ENCODE measurements at places on chromosomes 11 and 22.

GRCh38 chr11:20599221-20600019, at the start of gene SLC6A5:
Gene SLC6A5, plus strand, starts transcription at chr11:20599608. Its CDS starts 65 bp downstream, at chr11:20599673.
- DNase-seq = peak; percentile 92

- peak; percentile 76 for DNase-seq
These were observed 187.3 kb upstream of the SYT13 start for GRCh38 chr11:45473341-45473895.

- no peak for DNase-seq
These were observed 9.8 kb upstream of the POU2AF1 start for GRCh38 chr11:111388842-111389241.

DNA sequence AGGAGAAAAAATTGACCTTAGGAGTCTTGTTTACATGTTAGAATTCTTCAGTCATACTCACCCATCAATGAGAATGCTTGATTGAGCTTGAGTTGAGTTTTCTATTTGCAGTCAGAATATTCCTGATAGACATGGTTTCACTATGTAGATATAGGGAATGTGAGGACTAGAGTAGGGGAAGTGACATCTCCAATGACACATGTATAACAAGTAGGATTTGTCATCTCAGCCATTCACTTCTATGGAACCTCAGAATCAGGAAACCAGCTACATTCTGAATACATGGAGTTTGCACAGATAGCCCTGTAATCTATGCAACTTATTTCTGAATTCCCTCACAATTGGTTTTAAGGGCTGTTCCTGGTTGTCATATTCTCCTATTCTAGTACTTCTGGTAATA, 20.1 kb upstream of the OR9Q1 start:
- no peak for DNase-seq

GRCh38 chr11:251550-251949, 14.8 kb downstream of the PSMD13 start:
- DNase-seq = no peak

GRCh38 chr11:105315287-105315686, 175.7 kb upstream of the CARD18 start:
- DNase-seq = peak; percentile 45

DNA sequence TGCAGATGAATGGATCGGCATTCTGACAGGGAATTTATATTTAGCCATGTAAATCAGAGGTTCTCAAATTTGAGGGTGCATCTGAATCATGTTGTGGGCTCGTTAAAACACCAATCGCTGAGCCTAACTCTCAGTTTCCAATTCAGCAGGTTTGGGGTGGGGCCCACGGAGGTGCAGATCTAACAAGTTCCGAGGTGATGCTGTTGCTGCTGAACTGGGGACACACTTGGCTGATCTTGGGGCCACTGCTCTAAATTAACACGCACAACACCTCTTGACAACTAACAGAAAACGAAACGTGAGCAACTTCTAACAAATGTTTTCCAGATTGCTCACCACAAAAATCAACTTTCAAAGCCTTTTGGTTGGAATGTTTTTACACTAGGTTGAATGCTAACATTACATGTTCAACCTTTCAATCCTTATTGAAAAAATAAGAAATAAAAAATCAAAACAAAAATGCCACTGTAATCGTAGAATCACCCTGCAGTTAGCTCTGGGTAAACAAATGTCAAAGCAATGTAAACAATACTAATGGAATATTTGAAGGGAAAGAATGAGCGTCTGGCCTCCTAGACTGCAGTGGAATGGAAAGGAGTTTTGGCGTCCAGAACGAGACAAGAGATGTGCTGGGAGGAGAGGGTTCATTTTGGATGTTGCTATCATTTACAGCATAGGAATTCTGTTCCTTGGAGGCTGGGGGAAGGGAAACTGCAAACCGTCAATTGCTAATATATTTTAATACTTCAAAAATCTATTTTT, 68.3 kb upstream of the SLC6A5 start:
- no peak for DNase-seq

- no peak for DNase-seq
These were observed 20.6 kb upstream of the DDI1 start for GRCh38 chr11:104015649-104016415.

DNA sequence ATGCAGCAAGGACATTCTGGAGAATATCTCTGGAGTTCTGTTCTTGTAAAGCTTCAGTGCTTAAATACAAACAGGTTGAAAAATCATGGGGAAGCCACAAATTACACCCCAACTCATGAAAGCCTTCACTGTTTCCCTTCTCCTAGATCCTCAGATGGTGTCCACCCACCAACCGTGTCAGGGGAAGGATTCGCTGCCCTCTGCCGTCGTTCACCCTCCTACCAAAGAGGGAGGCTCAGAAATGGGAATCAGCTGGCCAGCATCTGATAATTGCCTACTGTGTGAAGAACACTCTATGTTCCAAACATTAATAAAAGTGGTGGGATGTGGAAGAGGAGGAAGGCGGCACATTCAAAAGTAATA, 7.4 kb upstream of the HEPACAM start:
- DNase-seq = no peak

DNA sequence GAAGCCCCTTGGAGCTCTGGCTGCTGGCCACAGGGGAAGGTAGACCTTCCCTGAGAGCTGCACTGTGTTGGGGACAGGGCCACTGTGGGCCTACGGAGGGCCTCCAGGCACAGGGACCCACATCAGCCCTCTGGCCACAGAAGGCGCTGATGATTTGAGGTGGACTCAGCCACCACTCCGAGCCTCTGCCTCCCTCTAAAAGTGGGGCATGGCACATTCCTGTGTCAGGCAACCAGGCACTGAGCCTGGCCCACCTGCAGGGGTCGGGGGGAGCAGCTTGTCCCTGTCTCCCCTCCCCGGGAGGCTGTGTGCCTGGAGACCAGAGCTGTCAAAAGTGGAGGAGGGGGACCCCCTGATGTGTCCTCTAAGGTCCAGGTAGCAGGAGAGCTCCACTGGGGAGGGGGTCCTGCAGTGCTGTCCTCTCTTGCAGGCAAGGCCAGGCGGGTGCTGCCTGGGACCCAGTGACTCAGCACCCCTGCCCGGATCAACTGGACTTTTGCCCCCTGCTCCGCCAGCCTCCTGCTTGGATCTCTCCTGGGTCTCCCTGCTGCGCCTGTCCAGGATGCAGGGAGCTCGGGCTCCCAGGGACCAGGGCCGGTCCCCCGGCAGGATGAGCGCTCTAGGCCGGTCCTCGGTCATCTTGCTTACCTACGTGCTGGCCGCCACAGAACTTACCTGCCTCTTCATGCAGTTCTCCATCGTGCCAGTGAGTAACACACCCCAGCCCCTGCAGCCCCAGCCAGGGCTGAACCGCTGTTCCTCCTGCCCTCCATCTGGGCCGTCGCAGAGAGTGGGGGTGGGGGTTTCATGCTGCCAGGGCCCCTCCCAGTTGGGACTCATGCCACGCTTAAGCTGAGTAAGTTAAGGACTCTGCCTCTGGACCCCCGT, 17.5 kb upstream of the CDKN1C start:
- peak; percentile 44 for DNase-seq

DNA sequence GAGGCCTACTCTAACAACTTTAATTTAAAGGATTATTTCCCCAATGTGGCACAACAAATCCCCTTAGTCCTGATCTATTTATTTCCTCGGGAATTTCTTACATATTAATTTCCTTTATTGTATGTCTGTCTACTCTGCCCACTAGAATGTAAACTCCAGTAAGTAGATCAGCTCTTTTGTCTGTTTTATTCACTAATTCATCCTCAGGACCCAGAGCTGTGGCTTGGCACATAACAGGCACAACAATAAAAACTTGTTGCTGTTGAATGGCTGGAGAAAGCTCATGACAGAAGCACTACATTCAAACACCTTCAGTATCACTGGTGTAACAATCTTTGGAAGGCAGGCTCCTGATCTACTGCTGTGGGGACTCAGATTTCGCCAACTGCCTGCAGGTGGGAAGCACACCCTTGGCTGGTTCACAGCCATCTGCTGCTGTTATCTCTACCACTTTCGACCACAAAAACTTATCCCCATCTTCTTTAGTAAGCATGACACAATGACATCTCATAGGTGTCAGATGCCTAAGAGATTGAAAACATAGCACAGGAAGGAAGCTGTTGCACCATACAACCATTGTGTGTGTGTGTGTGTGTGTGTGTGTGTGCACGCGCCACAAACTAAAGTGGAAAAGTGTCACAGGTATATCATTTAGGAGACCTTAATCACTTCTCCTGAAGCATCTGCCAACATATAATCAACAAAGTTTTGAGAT, 11.9 kb downstream of the HIRA start:
- DNase-seq = peak; percentile 88
